Forelimb muscle (tissue), 1 donor: ENCODE measurements at places on chromosomes 16 and 17. TPM values are rescaled to one million over a fixed set of nuclear protein-coding genes. Genes with fewer than 3 reads are reported as not detected.

Gene IL32
- polyA plus RNA-seq = 121 TPM

Gene TAX1BP3
- 45.4 TPM for polyA plus RNA-seq

Gene SPNS3
- polyA plus RNA-seq = 0.61 TPM

Gene AOC2
- 1.0 TPM for polyA plus RNA-seq

Gene PERCC1
- 0.20 TPM for polyA plus RNA-seq

Gene KRT36
- polyA plus RNA-seq = not detected

Gene PMP22
- 228 TPM for polyA plus RNA-seq

Gene NOTUM
- polyA plus RNA-seq = 4.9 TPM

Gene SRCIN1
- 0.96 TPM for polyA plus RNA-seq

Gene KRTAP4-5
- polyA plus RNA-seq = not detected

Gene KRTAP4-16
- not detected for polyA plus RNA-seq

Gene CMIP
- polyA plus RNA-seq = 11.9 TPM

Gene SECTM1
- polyA plus RNA-seq = 3.3 TPM

Gene CCL16
- 0.39 TPM for polyA plus RNA-seq

Gene PTGES3L
- polyA plus RNA-seq = 88.8 TPM

Gene DNASE1L2
- polyA plus RNA-seq = 1.1 TPM

Gene ADGRG3
- polyA plus RNA-seq = 0.29 TPM

Gene ZDHHC7
- polyA plus RNA-seq = 31.5 TPM

Gene ACSM2A
- 0.35 TPM for polyA plus RNA-seq

Gene DPEP3
- not detected for polyA plus RNA-seq

Gene CACNA1H
- polyA plus RNA-seq = 51.6 TPM

Gene SALL1
- not detected for polyA plus RNA-seq

Gene HYDIN
- 2.8 TPM for polyA plus RNA-seq

Gene MGAT5B
- 0.38 TPM for polyA plus RNA-seq

Gene CIAPIN1
- 65.4 TPM for polyA plus RNA-seq

Gene CLEC3A
- not detected for polyA plus RNA-seq

Gene DHRS7C
- 110 TPM for polyA plus RNA-seq

Gene MYH3
- polyA plus RNA-seq = 15,569 TPM

Gene CFAP97D1
- 0.05 TPM for polyA plus RNA-seq

Gene MT1E
- 15.4 TPM for polyA plus RNA-seq

Gene CD300E
- polyA plus RNA-seq = 0.04 TPM

Gene CTRB1
- polyA plus RNA-seq = 0.30 TPM

Gene LRRC46
- 0.81 TPM for polyA plus RNA-seq

Gene AURKB
- polyA plus RNA-seq = 12.9 TPM

Gene ODF4
- not detected for polyA plus RNA-seq

Gene PRAC1
- polyA plus RNA-seq = not detected

Gene HCRT
- polyA plus RNA-seq = not detected

Gene PNPO
- 9.7 TPM for polyA plus RNA-seq

Gene OR2C1
- polyA plus RNA-seq = 0.16 TPM

Gene GLIS2
- polyA plus RNA-seq = 22.9 TPM

Gene TBC1D3E
- polyA plus RNA-seq = not detected

Gene PSME3
- 45.7 TPM for polyA plus RNA-seq

Gene RDM1
- 0.28 TPM for polyA plus RNA-seq

Gene P2RX5
- 26.3 TPM for polyA plus RNA-seq

Gene EFCAB13
- 6.5 TPM for polyA plus RNA-seq

Gene PRSS33
- polyA plus RNA-seq = not detected

Gene PRSS27
- polyA plus RNA-seq = 1.4 TPM

Gene KCNAB3
- 4.6 TPM for polyA plus RNA-seq

Gene TP53TG3B
- polyA plus RNA-seq = not detected

Gene TAC4
- polyA plus RNA-seq = 1.8 TPM

Gene NACA2
- 1.0 TPM for polyA plus RNA-seq
